Activated naive CD8-positive, alpha-beta T cell treated with anti-CD3 and anti-CD28 coated beads for 36 hours (primary cell): ENCODE measurements at places on chromosomes 1 and 21. TPM values are rescaled to one million over a fixed set of nuclear protein-coding genes. Genes with fewer than 3 reads are reported as not detected.
A peak's percentile ranks its signal among the peaks of the same experiment; 100 is the strongest.

The GBP7 gene
- 0.10 TPM for total RNA-seq

- no peaks in the 10 kb centered on the region for H3K4me1 ChIP-seq
- no peak overlapping the region for H3K27ac ChIP-seq
- H3K36me3 ChIP-seq, result no peaks in the 10 kb centered on the region
- DNase-seq, result no peak
- peaks cover 44% of the 10 kb centered on the region for H3K27me3 ChIP-seq
- H3K4me3 ChIP-seq, result no peak overlapping the region
Measured at GRCh38 chr1:87179076-87179810, 149.4 kb upstream of the LMO4 start.

- no peaks in the 10 kb centered on the region for H3K27me3 ChIP-seq
- peak overlapping the region; percentile 2 for H3K4me3 ChIP-seq
Measured at GRCh38 chr1:247408100-247408499, 7.9 kb upstream of the NLRP3 start.

- H3K36me3 ChIP-seq, result no peaks in the 10 kb centered on the region
- DNase-seq, result no peak
- H3K27me3 ChIP-seq, result no peaks in the 10 kb centered on the region
- peak overlapping the region; percentile 54 for H3K27ac ChIP-seq
Measured at GRCh38 chr1:198088360-198089071, 68.3 kb upstream of the NEK7 start.

DNA sequence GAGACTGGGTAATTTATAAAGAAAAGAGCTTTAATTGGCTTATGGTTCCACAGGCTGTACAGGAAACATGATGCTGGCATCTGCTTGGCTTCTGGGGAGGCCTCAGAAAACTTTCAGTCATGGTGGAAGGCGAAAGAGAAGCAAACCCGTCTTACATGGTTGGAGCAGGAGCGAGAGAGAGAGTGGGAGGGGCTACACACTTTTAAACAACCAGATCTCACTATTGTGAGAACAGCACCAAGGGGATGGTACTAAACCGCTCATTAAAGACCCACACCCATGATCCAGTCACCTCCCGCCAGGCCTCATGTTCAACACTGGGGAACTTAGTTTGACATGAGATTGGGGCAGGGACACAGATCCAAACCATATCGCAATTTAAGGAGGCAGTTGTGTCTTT lies 69.4 kb downstream of the PKN2 start:
- peaks cover 2% of the 10 kb centered on the region for H3K4me1 ChIP-seq
- H3K4me3 ChIP-seq, result no peak overlapping the region
- H3K27me3 ChIP-seq, result no peaks in the 10 kb centered on the region
- DNase-seq, result no peak
- peaks cover 15% of the 10 kb centered on the region for H3K36me3 ChIP-seq
- no peak overlapping the region for H3K27ac ChIP-seq

DNA sequence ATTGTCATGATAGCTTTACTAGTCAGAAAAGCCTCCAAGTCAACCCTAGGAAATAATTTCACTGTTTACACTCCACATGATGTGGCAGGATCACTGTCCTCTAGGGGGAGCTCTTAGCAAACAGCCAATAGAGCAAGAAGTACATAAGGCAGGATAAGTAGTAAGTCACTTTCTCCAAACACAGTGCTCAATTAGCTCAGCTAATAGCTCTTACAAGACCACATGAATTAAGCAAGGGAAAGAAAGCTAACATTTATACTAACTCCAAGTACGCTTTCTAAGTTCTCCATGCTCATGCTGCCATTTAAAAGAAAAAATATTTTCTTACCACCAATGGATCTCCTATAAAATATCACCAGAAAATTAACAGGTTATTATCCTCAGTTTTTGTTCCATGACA lies 66.9 kb upstream of the LRIF1 start:
- no peaks in the 10 kb centered on the region for H3K36me3 ChIP-seq
- H3K27ac ChIP-seq, result no peak overlapping the region
- peak; percentile 32 for DNase-seq

The CSMD2 gene
- not detected for total RNA-seq

DNA sequence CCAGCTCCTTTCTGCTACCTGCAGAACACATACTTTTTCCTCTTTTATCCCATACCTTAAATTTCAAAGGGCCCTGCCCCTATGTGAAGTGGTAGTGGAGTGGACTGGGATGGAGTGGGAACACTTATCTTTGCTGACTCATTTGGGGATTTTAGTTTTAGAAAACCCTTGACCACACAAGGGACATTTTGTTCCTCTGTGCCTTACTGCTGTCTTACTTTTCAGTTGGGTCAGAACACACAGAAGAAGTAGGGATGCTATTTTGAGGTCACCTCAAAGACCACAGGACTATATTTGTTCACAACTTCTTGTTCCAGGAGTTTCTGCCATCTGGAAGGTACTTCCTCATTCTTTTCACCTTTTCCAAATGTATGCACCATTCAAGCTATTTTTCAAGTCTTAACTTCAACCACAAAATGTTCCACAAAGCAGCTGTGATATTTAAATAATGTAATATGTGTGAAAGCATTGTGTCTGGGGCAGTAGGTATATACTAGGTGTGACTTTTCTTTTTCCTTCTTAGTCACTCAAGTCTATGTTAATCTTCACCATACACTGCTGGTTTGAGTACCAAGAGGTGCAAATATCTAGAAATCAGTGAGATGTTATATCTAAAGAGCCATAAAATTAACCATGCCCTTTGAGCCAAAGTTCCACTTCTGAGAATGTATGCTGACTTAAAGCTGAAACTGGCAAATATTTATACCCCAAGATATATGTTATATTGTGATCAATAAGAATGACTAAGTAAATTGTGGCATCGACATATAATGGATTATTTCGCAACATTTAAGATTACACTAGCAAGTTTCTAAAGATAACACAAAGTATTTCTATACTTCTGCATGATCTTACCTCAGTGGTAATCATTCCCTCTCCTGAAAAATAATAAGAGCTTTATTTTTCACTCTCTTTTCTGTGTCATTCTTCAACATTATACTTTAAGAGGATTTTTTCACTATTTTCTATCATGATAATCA lies 308.5 kb downstream of the MRPL39 start:
- no peaks in the 10 kb centered on the region for H3K36me3 ChIP-seq
- H3K4me1 ChIP-seq, result peaks cover 15% of the 10 kb centered on the region
- H3K4me3 ChIP-seq, result no peak overlapping the region
- H3K27me3 ChIP-seq, result peaks cover 7% of the 10 kb centered on the region
- DNase-seq, result no peak
- peak overlapping the region; percentile 51 for H3K27ac ChIP-seq

GRCh38 chr1:47696404-47696736 lies 258.5 kb downstream of the FOXD2 start:
- H3K27me3 ChIP-seq, result peaks cover 1% of the 10 kb centered on the region
- H3K4me1 ChIP-seq, result no peaks in the 10 kb centered on the region
- H3K4me3 ChIP-seq, result no peak overlapping the region
- H3K27ac ChIP-seq, result no peak overlapping the region
- H3K36me3 ChIP-seq, result no peaks in the 10 kb centered on the region

The ZNF684 gene
- 6.2 TPM for total RNA-seq

GRCh38 chr1:9194024-9194423 lies 40.5 kb upstream of the H6PD start:
- H3K36me3 ChIP-seq, result no peaks in the 10 kb centered on the region
- H3K27me3 ChIP-seq, result peaks cover 36% of the 10 kb centered on the region
- peaks cover 11% of the 10 kb centered on the region for H3K4me1 ChIP-seq
- no peak overlapping the region for H3K4me3 ChIP-seq

The KCNE1 gene
- total RNA-seq, result not detected

DNA sequence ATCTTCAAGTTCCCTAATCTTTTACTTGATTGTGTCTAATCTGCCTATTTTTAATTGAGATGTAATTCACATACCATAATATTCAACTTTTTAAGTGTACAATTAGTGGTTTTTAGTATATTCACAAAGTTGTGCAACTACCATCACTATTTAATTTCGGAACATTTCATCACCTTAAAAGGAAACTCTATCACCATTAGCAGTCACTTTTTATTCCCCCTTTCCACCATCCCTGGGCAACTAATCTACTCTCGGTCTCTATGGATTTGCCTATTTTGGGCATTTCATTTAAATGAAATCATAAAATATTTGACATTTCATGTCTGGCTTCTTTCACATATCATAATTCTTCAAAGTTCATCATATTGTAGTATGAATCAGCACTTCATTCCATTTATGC lies 30.6 kb upstream of the HYI start:
- H3K36me3 ChIP-seq, result peaks cover 4% of the 10 kb centered on the region
- H3K27ac ChIP-seq, result no peak overlapping the region
- H3K4me1 ChIP-seq, result no peaks in the 10 kb centered on the region
- peaks cover 7% of the 10 kb centered on the region for H3K27me3 ChIP-seq

The CACNA1S gene
- not detected for total RNA-seq

- peak within 1 kb of the TSS; percentile 94 for H3K4me3 ChIP-seq
- H3K4me1 ChIP-seq, result peaks cover 35% of the 10 kb centered on the region
- DNase-seq, result peak; percentile 77
- H3K27me3 ChIP-seq, result no peaks in the 10 kb centered on the region
Measured at GRCh38 chr1:151156515-151156819, at the start of gene TNFAIP8L2. Gene TNFAIP8L2 (plus strand): TSS chr1:151156649. CDS start chr1:151158698, 2,049 bp downstream.

The TRIM67 gene
- not detected for total RNA-seq

- H3K36me3 ChIP-seq, result no peaks in the 10 kb centered on the region
- no peaks in the 10 kb centered on the region for H3K4me1 ChIP-seq
- DNase-seq, result no peak
- H3K27ac ChIP-seq, result no peak overlapping the region
Measured at GRCh38 chr1:44603718-44604117, 70.6 kb downstream of the TMEM53 start.

- no peak for DNase-seq
- H3K36me3 ChIP-seq, result no peaks in the 10 kb centered on the region
- H3K4me1 ChIP-seq, result no peaks in the 10 kb centered on the region
- no peak overlapping the region for H3K4me3 ChIP-seq
- no peaks in the 10 kb centered on the region for H3K27me3 ChIP-seq
Measured at GRCh38 chr1:87834941-87835340, 506.3 kb downstream of the LMO4 start.

DNA sequence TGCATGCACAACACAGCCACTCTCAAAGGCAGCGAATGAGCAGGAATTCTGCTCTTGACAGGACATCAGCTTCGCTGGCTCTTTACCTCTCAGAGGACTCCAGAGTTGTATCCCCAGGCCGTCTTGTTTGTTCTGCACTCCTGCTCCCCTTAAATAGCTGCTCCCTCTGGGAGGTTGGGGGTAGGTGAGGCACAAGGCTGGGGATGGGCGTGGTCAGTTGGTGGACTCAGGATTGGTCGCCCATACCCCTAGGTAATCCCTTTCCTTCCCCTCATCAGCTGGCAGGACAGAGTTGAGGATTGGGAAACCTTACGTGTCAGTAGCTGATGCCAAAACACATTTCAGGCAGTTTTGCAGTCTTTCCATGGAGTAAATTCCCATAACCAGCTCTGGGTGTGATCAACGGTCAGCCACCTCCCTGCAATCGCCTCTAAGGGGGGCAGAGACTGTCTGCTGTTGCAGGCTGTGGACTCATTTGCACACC lies at the start of gene PLA2G2A:
TSS of gene PLA2G2A (minus strand) at position 125 of the 484 bp plus-strand sequence. CDS start 845 bp downstream, outside the sequence.
- no peaks in the 10 kb centered on the region for H3K4me1 ChIP-seq
- no peak for DNase-seq
- H3K27me3 ChIP-seq, result peaks cover 21% of the 10 kb centered on the region
- no peak within 1 kb of the TSS for H3K27ac ChIP-seq

DNA sequence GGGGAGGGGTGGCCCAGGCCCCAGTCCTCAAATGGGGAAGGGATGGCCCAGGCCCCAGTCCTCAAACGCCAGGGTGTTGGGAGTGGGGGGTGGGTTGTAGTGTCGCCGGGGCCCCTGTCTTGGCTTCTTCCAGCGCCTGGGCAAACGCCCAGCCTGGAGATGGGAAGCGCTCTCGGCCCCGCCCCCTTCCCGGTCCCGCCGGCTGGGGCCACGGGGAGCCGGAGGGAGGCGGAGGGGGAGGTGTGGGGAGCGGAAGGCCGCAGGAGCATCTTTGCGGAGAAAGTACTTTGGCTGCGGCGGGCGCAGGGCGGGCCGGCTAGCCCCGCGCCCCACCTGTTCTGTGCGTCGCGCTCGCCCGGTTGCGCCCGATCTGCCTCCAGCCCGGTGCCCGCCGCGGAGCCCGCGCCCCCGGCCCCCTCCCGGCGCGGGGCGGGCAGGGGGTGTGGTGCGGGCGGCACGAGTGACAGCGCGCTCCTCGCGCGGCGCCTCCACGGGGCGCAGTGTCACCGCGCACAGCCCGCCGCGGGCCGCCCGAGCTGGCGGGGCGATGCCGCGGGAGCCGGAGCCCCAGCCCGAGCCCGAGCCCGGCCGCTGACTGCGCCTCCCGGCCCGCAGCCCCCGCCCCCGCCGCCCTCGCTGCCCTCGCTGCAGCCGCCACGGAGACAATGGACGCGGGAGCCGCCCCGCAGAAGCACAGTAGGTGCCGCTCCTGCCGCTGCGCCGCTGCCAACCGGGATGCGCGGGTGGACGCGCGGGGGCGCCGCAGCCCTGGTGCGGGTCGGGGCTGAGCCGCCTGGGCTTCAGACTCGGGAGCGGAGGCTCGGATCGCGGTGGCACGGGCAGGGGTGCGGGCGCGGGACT lies 31.1 kb upstream of the PEX10 start:
- peaks cover 1% of the 10 kb centered on the region for H3K4me1 ChIP-seq
- H3K4me3 ChIP-seq, result no peak overlapping the region
- no peak overlapping the region for H3K27ac ChIP-seq
- peak; percentile 38 for DNase-seq
- peaks cover 18% of the 10 kb centered on the region for H3K27me3 ChIP-seq

- no peak overlapping the region for H3K27ac ChIP-seq
- DNase-seq, result no peak
- no peaks in the 10 kb centered on the region for H3K27me3 ChIP-seq
- H3K36me3 ChIP-seq, result no peaks in the 10 kb centered on the region
Measured at GRCh38 chr1:106817575-106817974, 238.9 kb upstream of the PRMT6 start.

DNA sequence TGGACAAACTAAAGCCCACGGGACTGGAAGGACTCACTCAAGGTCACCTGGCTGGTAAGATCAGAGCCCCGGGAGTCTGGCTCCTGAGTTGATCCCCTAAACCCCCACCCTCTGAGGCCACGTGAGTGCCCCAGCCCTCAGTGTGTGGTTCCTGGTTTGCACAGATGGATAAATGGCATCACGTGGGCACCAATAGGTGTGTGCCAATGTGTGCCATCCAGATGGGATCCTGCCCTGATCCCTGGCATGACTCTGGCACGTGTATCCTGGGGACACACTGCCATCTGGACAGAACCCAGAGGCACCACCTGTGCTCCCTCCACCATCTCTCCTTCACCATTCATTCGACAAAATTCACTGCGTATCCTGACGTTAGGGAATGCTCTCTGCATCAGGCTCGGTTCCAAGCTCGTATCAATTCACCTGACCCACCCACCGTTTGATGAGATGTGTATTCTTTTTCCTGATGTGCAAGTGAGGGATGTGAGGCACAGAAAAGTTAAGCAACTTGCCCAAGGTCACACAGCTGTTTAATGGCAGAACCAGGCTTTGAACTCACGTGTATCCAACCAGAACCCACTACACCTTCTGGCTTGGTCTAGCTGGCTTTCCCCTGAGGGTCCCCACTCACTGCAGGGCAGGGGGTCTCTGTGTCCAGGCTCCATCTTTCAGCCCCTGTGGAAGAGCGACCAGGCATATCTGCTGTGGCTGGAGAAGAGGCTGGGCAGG lies 49.8 kb upstream of the PAX7 start:
- peaks cover 12% of the 10 kb centered on the region for H3K27me3 ChIP-seq
- no peak for DNase-seq
- H3K36me3 ChIP-seq, result no peaks in the 10 kb centered on the region
- H3K4me3 ChIP-seq, result no peak overlapping the region
